Activated CD8-positive, alpha-beta T cell treated with anti-CD3 and anti-CD28 coated beads for 36 hours (primary cell): ENCODE measurements at places on chromosomes 3 and 15.

DNA sequence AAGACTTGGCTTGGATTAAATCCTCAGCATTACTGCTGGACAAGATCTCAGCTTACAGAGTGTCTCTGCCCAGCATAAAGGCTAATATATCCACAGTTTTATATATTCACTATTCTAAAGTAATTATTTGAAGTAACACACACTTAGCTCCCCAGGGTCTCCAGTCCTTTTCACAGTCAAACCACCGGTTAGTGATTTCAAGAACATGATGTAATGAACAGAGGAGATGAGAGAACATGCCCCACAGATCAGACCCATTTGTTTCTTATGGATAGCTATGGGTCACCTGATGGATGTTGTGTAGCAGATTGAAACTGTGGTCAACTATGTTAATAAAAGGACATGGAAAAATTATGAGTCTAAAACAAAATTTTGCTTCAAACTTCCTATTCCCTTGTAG is 44.8 kb upstream of the MRPL3 start:
- no peak for DNase-seq

- DNase-seq, result no peak
These were observed 321.4 kb upstream of the IL12A start for GRCh38 chr3:159667261-159667660.

DNA sequence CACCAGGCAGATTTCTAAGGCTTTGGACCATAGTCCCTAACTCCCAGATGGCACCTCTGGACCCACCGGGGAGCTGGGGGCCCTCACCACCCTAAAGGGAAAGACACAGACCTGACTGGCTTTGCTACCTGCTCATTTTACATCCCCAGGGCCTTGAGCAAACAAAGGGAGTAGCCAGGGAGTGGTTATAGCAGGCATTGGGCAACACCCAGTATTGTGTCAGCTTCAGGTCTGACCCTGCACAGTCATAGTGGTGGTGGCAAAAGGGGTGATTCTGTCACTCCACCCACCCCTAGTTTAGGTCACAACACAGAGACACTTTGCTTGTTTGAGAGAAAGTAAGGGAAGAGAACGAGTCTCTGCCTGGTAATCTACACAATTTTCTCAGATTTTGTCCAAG is 352.5 kb downstream of the DIPK2A start:
- no peak for DNase-seq

GRCh38 chr15:88255484-88256278 is 858 bp downstream of the NTRK3 start:
- no peak for DNase-seq

GRCh38 chr15:67792250-67792942 is 32.9 kb upstream of the SKOR1 start:
- no peak for DNase-seq
